H4 (cell line): ENCODE measurements at places on chromosomes 3 and 15. TPM values are rescaled to one million over a fixed set of nuclear protein-coding genes. Genes with fewer than 3 reads are reported as not detected.

The IFT80 gene
- total RNA-seq: 41.0 and 42.6 TPM in 2 replicates

The ALAS1 gene
- 28.5 and 37.4 TPM in 2 replicates for total RNA-seq

DNA sequence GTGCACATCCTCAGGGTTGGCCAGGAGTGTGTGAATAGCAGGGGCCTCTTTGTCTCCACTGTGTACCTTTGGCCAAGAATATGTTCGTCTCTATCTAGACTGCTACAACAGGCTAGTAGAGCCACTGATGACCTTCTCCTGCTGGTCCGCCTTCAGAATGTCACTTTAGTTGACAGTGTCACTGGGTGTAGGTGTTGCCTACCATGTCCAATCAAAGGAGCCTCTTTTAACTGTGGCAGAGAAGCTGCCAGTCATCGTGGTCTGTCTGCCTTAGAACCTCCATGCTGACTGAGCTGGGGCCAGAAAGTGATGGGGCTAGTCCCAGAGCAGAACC, 40.1 kb downstream of the OXSR1 start:
- no peak for DNase-seq

DNA sequence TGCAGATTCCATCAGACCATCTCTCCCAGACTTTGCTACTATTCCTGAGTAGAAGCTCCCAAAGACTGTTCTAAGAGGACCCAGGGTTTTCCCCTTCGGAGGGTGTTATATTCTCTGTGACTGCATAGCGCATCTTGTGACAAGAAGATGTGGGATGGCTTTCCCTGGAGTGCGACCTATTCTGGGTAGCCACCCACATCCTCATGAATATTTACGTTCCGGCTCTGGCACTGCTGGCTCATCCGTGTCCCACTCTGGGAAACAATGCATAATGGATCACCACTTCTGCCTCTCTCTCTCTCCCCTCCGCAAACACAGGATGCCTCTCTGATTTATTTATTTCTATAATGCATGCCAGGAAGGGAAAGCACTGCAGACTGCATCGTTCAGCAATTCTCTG, 166.1 kb downstream of the PYDC2 start:
- DNase-seq: no peak
